ENCODE measurements at places on chromosomes 11 and 22.

- no peak for DNase-seq
Measured at GRCh38 chr11:87666730-87667129, 508.5 kb downstream of the RAB38 start.

GRCh38 chr11:106917973-106918372, 100.3 kb downstream of the GUCY1A2 start:
- DNase-seq = no peak

- DNase-seq = no peak
Measured at GRCh38 chr11:13042873-13043342, 33.8 kb downstream of the RASSF10 start.

DNA sequence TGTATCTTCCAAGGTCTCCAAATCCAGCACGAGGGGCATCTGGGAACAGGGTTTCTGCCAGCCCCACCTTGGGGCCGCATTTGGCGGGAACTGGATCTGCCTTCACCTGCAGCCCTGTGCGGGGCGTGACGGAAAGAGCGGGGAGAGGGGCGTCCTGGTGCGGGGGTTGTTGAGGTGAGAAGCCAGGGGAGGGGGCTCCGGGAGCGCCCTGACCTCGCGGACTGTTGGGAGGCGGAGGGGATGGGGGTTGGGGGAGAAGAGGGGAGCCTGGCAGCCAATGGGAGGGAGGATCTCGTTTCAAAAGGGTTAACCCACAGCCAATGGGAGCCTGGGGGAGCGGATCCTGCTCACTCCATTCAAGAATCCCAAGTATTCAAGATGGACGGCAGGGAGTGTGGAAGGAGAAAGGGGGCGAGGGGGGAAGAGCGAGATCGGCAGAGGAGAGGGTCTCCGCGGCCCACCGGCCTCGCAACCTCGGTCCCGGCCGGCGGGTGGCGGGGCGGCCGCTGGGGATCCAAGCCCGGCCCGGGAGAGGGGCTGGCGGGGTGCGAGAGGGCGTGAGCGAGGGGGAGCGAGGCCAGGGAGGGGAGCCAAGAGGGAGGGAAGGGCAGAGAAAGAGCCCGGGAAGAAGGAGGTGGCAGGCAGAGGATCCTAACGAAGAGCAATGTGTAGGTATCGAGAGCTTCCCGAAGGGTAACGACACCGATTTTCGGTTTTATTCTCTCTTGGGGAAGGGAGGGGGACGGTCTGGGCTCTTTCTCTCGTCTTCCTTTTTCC, 11.5 kb downstream of the YPEL4 start:
- DNase-seq = no peak

GRCh38 chr11:46655631-46656030, 38.3 kb downstream of the ATG13 start:
- DNase-seq = no peak

- no peak for DNase-seq
Measured at GRCh38 chr11:115612046-115612730, 108.0 kb upstream of the CADM1 start.

DNA sequence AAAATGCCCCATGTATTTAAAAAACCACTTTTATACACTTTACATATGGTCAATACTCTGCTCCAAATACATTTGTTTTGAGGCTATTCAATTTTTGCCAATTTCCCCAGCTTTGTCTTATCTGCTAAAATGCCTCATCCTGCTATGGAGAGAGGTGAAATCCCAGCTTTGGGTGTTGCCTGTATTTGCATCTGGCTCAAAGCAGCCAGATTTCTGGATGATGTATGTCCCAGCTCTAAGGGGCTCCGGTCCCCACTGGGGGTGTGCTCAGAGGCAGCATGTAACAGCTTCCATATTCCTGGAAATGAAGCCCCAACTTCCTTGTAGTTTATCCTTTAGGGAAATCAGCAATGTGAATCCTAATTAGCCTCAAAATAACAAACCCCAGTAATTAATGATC, 59.5 kb downstream of the WT1 start:
- no peak for DNase-seq

DNA sequence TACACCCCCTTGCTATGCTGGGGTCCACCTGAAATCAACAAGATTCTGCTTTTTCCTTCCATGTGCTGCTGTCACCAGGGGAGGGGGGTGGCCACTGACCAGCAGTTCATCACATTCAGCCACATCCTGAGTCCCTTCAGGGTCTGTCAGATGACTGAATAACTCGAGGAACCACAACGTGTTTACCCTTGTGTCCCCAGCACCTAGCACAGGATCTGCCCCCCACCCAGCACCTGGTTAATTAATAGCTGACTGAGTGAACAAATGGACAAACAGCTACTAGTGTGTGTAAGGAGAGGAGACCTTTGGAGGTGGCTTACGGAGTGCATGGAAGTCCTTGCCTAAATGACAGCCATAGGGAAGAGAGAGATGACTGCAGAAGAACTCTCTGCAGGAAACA, 119.5 kb upstream of the NCAM1 start:
- DNase-seq = no peak

GRCh38 chr11:106022795-106023275, 795 bp upstream of the MSANTD4 start:
- DNase-seq = no peak

DNA sequence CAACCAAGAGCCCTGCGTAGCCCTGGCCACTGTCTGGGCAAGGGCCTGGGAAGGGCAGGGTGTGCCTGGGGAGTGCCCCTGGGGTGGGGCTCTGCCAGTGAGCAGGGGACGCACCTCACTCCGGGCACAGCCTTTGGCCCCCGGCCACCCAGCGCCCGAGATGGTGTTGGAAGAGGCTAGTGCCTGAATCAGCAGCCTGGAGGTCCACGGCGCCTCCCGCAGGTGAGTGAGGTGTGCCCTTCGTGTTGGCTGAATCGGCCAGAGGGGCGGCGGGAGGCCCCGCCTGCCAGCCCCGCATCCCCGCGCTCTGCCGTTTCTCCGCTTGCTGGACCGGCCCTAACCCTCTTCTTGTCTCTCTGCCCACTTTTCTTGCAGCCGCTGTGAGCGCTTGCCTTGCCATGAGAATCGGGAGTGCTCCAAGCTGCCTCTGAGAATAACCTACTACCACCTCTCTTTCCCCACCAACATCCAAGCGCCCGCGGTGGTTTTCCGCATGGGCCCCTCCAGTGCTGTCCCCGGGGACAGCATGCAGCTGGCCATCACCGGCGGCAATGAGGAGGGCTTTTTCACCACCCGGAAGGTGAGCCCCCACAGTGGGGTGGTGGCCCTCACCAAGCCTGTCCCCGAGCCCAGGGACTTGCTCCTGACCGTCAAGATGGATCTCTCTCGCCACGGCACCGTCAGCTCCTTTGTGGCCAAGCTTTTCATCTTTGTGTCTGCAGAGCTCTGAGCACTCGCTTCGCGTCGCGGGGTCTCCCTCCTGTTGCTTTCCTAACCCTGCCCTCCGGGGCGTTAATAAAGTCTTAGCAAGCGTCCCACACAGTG, 60.1 kb downstream of the FBLN1 start:
- DNase-seq = no peak

DNA sequence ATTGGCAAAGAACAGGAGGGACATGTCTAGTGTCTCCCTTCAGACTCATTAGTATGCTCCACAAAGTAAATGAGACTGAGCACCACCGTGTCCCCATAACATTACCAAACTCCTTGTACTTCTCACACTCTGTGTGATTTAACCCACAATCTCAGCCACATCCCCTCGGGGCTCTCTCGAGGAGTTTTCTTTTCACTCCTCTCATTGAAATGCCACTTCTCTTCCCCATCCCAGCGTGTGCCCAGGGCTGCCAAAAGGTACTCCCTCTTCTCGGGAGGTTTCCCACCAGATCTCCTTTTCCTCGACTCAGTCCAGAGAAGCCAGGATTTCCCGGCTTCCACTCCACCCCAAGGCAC, 1.1 kb downstream of the RBFOX2 start:
- DNase-seq = no peak

- DNase-seq = peak; percentile 89
Measured at GRCh38 chr22:19962909-19963806, 21.5 kb upstream of the TXNRD2 start.

GRCh38 chr11:96263238-96263763, 79.7 kb downstream of the MAML2 start:
- peak; percentile 81 for DNase-seq

DNA sequence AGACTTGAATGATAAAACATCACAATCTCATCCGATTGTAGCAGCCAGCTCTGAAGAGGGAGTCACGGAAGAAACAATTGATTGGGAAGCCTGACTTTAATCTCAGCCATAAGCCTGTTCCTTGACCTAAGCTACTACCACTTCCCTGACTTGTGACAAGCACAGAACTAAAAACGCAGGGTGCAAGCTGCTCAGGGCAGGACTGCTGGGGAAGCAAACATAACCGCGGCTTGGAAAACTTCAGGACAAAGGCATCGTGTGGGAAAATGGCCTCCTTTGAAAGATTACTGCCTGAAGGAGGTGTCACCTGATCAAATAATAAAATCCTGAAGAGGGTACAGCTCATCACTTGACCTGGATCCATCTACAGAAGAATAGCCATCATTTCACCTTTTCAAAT, 595.3 kb upstream of the CADM1 start:
- no peak for DNase-seq

DNA sequence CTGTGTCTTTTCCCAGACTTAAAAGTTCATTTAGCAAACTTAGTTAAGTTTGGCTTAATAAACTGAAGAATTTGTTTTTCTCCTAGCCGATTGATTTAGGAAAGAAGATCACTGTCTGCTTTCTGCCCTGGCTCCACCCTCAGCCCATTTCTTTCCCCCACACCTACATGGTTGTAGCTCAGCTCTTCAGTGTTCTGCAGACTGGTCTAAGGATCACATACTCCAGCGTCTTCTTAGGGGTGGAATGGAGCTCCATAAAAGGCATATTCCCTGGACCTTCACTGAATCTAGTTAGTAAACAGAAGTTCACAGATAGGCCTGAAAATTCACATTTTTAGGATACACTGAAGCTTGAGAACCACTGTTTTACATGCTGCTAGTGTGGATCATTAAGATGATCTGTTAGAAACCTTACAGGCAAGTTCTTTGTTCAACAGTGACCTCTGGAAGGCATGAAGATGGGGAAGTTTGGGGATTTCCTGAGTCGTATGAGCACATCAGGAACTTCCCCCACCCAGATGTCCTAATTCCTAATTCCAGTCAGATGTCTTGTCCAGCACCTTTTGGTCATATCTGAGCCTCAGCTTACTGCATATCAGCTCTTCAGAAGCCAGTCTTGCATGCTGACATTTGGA, 16.8 kb downstream of the PIWIL4 start:
- peak; percentile 25 for DNase-seq

DNA sequence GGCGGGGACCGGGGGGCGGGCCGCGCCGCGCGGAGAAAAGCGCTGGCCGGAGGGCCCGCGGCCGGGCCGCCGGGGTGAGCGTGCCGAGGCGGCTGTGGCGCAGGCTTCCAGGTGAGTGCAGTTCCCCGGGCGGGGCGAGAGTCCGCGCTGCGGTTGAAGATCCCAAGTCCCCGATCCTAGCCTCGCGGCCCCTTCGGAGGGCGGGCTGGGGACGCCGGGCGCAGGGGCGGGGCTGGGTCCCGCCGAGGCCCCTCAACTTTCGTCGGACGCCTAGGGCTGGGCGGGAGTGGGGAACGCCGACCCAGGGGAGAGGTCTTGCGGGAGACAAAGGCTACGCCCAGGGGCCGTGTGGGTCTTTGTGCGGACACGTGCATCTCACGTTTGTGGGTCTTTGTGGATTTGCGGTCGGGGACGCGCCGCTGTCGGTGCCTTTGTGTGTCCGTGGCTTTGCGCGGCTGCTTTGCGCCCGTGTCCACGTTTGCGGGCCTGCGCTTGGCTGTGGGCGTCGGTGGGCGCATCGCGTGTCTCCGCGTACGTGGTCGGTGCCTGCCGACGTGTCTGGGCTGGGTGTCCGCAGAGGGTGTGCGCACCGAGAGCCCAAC, at the start of gene TSKU:
TSS of gene TSKU (plus strand) at position 63 of the 602 bp plus-strand sequence. CDS start 12,261 bp downstream, outside the sequence.
- DNase-seq = no peak

GRCh38 chr11:2574043-2574552, 125.7 kb downstream of the KCNQ1OT1 start:
- no peak for DNase-seq

DNA sequence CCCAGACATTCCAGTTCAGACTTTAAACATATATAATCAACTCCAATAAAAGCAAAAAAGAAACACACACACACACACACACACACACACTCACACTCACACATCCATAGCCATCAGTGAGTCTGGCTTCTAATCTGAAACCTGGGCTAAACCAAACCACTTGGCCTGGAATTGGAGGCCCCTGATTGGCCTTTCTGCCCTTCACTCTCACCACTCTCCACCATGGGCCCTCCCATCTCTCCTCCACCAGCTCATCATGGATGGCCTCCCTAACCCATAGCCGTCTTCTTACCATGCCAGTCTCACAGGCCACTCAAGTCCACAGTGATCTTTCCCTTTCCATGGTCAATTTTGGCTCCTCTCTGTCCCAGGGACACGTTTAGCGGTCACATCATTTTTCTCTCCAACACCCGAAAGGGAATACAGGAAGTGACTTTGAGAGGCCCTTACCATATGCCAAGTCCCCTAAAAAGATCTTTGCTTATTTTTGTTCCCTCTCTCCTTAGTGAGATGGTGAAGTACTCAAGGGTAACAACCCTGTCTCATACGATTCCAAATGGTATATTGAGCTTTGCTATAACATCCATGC, 66.6 kb downstream of the ENDOD1 start:
- DNase-seq = no peak

DNA sequence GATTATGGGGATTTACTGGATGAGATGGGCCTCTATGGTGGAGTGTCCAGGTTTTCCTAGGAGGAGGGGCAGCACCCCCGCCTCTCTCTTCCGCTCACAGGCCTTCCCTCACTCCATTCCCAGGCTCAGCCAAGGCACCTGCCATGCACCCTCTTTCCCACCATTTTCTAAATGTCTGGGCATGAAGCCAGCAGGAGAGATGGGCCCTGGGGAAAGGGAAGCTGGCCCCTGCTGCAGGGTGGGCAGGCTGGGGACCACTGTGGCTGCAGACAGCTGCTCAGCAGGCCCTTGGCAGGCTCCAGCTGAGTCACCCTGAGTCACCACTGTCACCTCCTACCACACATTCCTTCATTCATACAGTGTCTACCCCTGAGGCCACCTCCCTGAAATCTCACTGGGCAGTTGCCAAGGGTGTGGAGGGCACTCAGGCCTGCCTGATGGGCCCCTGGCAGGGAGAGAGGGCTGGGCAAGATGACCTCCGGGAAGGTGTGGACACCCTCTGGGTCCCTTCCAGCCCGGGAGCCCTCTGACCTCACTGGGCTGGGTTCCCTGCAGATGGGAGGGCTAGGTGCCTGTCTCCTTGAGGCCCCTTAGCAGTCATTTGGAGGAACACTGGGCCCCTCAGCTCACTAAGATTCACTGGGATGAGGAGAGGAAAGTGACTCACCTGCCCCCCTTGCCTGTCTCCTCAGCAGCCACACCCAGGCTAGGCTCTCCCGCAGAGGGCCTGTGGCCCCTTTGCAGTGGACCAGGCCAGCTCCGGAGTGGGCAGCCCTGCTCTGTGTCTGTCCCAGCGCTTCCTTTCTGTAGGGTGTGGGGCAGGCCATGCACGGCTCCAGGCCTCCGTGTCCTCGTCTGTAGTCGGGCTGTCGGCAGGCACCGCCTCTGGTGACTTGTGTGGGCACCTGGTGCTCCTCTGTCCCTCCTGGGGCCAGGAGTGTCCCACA, 7.8 kb downstream of the MYEOV start:
- DNase-seq = peak; percentile 68

- no peak for DNase-seq
Measured at GRCh38 chr11:120941000-120941399, 82.9 kb upstream of the TBCEL start.

GRCh38 chr11:79170321-79170720, 270.5 kb downstream of the TENM4 start:
- DNase-seq = no peak

All from foreskin keratinocyte (primary cell).